SK-N-SH (cell line): ENCODE measurements at places on chromosomes 12 and 14.

GRCh38 chr12:19689801-19690472, 250.6 kb downstream of the AEBP2 start:
- DNase-seq, result no peak

DNA sequence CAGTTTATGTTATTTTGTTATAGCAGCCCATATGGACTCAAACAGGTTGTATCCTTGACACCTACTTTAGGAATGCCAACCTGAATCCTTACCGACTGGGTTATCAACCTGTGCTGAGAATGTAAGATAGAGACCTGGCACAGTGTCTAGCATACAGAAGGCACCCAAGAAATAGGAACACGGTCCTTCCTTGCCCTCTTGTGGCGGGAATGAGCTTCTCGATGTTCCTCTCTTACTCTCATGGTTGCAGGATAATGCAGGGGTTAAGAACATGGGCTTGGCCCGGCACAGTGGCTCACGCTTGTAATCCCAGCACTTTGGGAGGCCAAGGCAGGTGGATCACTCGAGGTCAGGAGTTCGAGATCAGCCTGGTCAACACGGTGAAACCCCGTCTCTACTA, 6.5 kb downstream of the C12orf43 start:
- no peak for DNase-seq

DNA sequence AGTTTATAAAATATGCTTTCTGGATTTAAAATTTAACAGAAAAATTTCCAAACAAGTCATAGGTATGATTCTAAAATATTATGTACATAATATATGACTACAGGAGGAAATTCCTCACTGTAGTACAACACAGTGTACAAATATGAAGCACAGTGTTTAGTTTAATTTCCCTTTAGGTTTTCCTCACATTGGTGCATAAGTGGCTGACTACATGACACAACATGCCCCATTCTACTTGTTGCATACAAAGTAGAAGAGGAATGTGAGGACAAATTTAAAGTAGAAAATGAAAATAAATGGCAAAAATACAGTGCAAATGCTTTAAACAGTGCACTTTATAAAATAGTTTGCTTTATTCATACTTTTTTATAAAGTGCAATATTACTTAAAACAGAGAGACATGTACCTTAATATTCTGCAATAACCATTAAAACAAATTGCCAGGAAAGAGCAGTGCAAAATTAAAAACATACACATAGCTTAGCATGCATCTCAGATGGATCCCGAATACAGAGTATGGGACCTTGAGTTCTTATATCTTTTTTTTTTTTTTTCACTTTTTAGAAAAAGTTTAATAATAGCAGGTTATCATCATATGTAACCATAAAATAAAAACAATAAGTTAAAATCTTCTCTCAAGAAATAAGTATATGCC, 54.8 kb upstream of the TTC7B start:
- DNase-seq, result no peak

DNA sequence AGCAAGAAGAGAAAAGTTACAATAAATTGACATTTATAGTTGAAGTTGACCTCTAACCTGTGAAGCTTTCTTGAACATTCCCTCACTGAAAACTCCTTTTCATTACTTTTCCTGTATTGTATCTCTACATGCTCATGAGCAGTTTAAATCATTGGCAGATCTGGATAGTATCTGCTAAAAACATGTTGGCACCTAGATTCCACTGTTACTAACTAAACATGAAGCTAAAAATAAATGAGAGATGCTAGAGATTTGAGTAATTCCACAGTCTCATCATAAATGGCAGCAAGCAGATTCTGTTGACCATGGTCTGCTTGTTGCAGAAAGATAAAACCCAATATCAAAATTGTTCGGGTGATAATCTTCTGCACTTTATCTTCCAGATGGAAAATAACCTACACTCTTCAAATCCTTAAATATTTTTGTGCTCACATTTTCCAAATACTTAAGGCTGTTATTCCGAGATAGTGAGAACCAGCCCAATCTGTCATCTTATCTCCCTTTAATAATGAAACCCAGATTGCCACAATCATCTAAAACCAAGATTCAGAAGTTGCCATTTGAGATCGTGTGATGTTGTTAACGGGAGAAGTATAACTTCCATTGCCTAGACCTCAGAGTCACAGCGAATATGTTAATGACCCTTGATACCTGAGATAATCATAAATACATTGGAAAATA, 171.0 kb upstream of the DAAM1 start:
- no peak for DNase-seq

DNA sequence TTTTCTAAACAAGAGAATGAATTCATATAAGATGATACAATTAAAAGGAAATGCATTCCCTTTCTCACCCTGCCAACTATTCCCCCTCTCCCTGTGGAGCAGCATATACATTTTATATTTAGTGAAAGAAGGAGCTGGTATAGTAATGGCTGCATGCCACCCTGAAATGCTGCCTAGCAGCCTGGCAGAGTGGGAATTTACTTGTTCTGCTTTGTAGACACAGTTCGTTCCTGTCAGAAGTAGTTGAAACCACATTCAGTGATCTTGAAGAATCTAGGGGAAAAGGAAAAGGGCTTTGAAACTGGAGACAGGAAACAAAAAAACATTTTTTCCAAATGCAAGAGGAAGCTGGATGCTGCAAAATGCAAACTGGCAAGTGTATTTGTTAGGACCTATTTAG, 176.0 kb upstream of the PLEKHA5 start:
- DNase-seq, result no peak

GRCh38 chr14:77579065-77579464, 37.4 kb downstream of the SPTLC2 start:
- DNase-seq, result no peak

DNA sequence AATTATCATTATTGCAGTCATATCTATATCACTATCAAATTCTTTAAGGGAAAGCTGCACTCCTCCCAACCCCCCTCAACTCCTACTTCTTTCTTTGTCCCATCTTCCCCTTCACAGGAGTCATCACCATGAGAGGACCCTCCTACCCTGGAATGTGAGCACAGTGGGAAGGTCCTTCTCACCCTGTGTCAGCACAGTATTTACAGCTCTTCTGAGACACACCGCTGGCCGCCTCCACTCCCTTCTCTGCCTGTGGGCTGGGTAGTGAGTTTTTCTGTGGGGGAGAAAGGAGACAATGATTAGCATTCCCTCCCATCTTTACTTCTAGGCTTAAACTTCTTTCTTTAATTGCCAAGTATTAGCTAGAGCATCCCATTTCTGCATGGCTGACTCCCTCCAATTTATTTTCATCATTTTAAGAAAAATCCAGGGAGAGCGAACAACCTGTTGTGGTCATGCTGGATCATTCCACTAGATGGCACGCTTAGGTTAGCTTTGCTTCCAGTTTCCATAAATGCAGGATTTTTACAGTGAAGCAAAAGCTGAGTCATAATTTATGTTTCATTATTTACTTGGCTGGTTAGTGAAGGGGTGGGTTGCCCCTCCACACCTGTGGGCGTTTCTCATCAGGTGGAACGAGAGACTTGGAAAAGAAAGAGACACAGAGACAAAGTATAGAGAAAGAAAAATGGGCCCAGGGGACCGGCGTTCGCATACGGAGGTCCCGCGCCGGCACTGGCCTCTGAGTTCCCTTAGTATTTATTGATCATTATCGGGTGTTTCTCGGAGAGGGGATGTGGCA, 188.5 kb downstream of the ALX1 start:
- DNase-seq, result peak; percentile 47
